ENCODE measurements at places on chromosomes 1 and 21.

DNA sequence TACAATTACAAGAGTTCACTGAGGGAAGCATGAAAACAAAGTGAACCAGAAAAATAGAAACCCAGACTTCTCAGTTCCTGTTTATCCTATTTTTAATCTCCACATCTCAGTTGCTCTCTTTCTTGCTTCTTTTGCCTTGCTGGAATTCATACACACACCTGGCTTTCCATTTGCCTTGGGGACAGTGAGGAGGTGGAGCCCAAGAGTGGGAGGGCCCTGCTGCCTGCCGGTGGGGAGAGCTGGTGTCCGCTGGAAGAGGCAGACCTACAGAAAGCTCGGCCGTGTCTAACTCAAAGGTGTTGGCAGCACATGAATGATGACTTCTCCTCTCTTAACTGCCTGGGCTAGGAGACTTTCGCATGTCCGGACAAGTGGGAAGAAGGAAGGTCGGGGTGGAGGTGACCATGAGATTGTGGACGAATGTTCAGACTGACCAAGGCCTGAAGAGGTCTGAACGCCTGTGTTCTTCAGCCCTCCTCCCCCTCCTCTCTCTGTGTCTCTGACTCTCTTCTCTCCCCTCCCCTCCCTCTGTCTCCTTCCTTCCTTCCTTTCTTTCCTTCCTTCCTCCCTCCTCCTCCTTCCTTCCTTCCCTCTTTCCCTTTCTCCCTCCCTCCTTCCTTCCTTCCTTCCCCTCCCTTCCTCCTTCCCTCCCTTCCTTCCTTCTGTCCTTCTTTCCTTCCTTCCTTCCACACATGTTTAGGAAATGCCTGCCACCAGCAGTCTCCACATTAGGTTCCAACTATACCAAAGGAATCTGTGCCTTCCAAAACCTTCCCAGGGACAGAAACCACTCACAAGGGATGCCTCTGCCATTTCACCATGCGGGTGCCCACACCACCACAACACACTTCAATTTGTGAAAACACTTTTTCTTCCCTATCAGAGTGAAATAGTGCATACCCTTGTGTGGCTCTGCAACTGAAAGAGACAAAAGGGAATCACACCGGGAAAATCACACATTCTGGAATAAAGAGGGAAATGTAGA lies 157.3 kb upstream of the RUNX1 start:
- DNase-seq = no peak

DNA sequence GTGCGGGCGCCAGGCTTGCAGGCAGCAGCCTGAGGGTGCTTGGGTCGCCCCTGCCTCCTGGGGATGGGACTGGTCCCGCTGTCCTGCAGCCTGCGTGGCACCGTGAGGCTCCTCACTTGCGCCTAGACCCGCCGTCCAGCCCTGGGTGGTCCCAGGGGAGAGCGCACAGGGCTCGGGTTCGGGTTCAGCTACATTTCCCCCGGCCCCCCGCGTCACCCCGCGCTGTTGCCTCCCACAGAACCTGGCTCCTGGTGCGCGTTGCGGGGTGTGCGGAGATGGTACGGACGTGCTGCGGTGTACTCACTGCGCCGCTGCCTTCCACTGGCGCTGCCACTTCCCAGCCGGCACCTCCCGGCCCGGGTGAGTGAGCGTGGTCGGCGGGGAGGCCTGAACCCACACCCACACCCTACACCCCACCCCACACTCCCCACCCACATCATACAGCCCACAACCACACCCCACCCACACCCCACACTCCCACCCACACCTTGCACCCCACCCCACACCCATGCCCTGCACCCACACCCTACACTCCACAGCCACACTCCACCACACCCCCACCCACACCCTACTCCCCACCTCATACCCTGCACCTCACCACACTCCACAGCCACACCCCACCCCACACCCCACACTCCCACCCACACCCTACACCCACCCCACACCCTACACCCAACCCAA lies 6.2 kb upstream of the PFKL start:
- no peak for DNase-seq

DNA sequence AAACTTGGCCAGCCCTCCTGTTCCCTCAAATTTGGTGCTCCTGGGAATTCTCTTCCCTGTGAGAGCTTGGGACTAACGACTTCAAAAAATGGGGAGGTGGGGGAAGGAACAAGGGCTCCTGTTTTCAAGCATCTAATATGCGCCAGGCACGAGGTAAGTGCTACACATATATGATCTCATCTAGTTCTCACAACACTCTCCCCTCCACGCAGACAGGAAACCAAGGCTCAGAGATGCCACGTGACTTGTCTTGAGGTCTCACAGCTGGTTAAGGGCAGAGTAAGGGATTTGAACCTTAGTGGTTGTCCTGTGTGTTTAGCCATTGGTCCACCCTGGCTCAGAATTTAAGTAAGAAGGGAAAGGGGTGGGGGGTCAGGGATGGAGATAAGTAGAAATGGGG lies 125.9 kb downstream of the DMRTB1 start:
- no peak for DNase-seq

DNA sequence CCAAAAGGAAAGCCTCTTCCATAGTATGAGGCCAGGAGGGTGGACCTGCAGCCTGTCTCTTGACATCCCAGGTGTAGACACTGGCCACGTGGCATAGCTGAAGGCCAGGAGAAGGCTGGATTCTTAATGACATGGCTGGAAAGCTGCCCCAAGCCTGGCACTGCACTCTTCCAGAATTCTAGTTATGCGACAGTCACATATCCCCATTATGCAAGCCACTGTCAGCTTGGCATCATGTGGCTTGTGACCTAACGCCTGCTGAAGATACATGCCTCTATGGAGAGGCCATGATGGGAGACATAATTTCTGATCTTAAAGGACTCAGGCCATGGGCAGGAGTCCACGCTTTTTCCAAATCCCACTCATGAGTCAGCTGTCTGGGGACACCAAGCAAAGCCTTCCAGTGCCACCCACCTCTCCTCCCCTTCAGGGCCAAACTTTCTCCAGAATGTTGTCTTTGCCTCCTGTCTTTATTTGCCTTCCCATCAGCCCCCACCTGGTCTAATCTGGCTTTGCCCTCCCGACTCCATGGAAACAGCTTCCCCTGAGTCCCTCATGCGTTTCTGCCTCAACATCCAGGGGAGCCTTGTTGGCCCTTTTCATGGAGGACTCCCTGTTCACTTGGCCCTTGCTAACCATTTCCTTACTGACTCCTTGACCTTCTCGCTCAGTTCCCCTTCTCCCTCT lies 3.0 kb downstream of the PLA2G2A start:
- no peak for DNase-seq

DNA sequence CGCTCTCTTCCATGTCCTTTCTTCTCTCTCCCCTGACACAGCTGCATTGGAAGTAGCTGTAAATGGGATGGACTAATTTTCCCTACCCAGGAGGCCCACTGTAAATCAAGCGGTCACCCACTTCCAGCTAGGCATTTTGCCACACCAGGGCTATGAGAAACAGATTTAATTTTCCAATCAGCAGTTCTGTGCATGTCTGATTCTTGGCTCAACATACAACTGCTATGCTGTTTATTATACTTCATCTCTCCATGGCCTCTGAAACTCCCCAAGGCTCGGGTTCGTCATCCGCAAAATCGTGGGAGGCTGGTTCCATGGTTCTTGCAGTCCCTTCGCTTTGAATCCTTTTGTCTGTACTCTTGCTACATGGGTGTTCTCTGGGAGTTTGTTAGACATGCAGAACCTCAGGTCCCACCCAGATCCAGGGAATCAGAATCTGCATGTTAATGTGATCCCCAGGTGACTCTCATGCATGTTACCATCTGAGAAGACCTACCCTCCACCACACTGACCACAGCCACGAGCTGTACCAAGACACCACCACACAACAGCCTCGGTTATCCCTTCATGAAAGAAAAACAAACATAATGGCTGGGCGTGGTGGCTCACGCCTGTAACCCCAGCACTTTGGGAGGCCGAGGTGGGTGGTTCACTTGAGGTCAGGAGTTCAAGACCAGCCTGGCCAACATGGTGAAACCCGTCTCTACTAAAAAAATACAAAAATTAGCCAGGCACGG lies 190.5 kb downstream of the GABPA start:
- no peak for DNase-seq

DNA sequence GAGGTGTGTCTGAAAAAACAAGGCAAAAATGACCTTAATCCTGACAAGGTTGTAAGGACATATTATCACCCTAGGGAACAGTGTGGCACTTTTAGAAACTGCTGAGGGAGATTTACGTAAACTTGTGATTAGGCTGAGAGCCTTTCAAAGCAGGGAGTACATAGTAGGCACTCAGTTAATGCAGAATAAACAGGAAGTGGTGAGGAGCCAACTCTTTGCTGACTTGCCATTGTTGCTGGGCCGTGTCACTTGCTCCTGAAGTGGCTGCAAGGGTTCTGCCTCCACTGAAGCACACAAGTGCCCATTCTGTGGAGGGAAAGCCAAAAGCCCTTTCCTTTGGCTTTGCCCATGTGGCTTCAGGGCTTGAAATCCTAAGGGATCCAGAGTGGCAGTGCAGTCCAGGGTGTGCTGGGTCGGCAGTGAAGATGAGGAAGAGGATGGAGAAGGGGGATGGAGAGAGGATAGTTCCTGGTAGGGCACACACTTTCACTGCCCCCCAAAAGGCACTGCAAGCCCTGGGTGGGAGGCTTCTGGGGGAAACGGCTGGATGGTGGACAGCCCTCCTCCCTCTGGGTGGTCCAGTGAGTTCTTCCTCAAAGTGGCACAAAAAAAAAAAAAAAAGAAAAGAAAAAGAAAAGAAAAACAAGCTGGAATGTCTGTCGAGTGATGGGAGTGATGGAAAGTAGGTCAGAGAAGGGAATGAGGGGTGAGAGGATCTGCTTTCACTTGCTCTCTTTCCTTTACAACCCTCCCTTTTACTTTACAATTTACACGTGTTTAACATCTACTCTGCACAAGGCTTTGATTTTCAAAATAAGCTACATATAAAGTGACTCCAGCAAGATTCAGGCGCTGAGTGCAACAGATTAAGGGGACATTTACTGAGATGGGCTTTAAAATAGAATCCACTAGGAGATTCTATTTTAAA lies 13.7 kb upstream of the RHEX start:
- no peak for DNase-seq

DNA sequence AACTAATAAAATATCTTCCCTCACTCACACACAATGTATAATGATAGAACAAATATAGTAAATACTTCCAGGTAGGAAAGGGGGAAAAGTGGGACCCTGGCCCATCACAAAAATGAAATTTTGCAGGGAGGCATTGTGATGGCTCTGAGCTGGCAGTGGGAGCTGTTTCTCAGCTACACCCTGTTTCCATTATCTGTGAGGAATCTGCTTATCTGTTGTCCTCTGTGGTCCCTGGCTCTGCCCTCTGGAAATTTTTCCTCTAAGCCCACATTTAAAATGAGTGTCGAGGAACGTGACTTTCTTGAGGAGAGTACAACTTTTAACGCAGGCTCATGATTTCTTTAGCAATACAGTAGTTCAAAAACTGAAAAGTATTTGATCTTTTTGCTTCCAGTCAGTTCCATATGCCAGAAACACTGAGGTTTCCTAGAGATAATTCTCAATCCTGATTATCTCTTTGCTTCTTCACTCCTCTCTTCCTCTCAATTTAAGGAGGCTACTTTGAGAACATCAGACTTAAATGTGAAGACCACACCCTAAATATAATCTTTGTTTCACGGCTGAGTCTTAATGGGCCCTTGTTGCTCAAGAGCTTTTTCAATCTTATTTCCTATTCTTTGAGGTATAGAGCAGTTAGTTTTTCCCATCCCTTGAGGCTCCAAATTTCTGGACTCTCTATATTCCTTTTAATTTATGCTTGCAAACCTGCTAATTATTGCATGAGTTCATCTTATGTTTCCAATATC lies 5.0 kb upstream of the EEIG2 start:
- no peak for DNase-seq

DNA sequence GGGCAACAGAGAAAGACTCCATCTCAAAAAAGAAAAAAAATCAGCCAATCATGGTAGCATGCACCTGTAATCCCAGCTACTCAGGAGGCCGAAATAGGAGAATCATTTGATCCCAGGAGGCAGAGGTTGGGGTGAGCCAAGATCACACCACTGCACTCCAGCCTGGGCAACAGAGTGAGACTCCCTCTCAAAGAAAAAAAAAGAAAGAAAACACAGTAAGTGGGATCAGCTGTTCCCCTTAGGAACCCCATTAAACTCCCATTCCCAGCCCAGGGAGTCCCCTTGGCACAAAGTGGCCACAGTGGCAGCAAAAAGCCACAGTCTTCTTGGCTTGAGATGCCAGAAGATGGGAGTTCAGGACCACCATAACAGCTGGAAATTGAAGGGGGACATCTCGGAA lies 9.1 kb downstream of the TMEM50B start:
- no peak for DNase-seq

- DNase-seq = no peak
Observed at GRCh38 chr21:38937844-38938243, 132.1 kb downstream of the ETS2 start.

GRCh38 chr1:244391761-244392160 lies 59.9 kb downstream of the ADSS2 start:
- no peak for DNase-seq

DNA sequence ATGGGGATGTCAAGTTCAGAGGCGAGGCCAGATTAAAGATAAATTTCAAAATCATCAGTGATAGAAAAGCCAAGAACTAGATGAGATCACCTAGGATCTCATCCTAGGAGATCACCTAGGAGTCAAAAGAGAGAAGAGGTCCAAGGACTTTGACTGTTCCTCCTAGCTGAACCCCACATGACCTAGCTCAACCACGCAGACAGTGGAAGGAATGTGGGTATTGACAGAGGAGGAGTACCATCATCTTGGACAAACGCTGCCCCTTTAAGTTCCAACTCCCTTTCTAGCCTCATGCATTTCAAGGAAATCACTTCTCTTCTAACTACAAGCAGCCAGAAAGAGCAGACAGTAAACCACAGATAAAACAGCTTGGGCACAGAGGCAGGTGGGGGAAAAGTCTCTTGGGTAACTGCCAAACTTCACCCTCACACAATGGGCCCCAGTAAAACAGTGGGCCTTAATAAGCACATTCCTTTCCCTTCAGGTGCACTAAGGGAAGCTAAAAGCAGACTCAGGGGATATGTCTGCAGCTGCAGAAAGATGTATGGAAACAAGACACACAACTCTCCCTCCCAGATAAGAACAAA lies 12.5 kb upstream of the FAM76A start:
- no peak for DNase-seq

DNA sequence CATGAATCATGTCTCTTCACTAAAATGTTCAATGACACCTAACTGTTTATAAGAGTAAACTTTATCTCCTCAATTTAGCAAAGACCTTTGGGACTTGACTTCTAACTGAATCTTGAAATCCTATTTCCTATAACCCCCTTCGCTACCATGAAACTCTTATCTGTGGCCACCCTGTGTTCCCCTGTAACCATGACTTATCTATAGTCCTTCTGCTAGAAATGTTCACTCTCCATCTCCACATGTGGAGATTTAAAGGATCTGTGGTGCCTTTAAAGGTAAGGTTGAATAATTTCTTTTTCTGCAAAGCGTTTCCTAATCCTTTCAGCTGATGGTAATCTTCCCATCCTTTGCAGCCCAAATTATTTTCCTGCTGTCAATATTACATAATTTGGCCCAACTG lies 436.3 kb upstream of the RUNX1 start:
- DNase-seq = no peak

- no peak for DNase-seq
Observed at GRCh38 chr1:104082221-104082620, 332.5 kb downstream of the AMY1C start.

All from SIG-M5 (cell line).